ENCODE measurements at places on chromosomes 5 and 9. TPM values are rescaled to one million over a fixed set of nuclear protein-coding genes. Genes with fewer than 3 reads are reported as not detected.

- DNase-seq: peak; percentile 74
Measured at GRCh38 chr5:112419164-112419985, at the start of gene EPB41L4A. EPB41L4A (minus strand) TSS chr5:112419277; CDS start chr5:112419039, 238 bp downstream.

Gene TAS2R1
- not detected for total RNA-seq

Gene ZNF658
- total RNA-seq: 4.5 TPM

GRCh38 chr5:107950776-107951175 is 280.0 kb upstream of the EFNA5 start:
- DNase-seq: no peak

GRCh38 chr5:151885138-151885908 is 39.3 kb downstream of the GLRA1 start:
- DNase-seq: no peak

DNA sequence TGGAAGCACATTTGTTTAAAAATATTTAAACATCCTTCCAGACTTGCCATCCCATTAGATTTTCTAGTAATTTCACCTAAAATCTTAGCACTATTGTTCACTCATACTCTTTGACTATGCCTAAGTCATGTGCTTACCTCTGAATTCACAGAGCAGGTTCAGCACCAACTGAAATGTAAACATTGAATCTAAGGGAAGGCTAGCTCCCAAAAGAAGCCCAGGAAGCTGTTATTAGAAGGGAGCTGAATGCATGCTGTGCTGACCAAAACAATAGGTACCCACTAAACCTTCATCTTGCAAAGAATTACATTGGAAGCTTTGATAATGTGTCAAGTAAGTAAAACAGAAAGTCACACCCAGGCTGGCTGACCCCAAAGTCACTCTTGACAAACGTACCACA is 571.3 kb downstream of the GABRG2 start:
- no peak for DNase-seq

DNA sequence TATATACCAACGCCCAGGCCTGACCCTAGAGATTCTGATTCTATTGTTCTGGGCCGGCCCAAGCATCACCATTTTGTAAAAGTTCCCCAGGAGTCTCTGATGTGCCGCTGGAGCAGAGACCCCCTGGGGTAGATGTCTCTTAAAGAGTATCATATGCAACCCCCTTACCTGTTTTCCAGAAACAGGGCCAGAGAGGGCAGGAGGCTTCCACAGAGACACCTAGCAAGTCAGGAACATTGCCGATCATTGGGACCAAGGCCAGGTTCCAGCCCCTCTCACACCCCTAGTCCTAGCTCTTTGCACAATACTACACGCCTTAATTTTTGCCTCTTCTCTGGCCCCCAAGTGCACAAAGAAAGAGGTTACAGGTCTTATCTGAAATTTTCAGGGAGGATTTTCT is 63.8 kb downstream of the TMOD1 start:
- DNase-seq: no peak

GRCh38 chr9:124860582-124861341 is 995 bp downstream of the RPL35 start:
- no peak for DNase-seq

Gene IL9
- total RNA-seq: not detected

DNA sequence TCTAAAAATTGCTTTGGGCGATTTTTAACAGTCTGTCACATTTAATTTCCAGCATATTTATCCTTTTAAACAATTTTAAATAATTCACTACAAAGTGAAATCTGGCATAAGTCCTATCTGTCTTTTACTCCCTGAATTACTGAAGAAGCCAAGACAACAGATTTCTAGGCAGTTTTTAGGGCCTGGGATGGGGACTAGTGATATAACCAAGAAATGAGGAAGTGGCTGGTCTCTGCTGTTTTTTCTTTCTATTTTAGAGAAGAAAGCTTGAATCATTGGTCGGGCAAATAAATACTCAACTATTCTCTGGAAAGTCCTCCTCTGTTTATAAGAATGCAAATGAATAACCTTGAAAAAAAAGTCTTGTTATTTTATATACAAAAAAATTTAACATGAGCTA is 79.7 kb upstream of the SSBP2 start:
- DNase-seq: no peak

DNA sequence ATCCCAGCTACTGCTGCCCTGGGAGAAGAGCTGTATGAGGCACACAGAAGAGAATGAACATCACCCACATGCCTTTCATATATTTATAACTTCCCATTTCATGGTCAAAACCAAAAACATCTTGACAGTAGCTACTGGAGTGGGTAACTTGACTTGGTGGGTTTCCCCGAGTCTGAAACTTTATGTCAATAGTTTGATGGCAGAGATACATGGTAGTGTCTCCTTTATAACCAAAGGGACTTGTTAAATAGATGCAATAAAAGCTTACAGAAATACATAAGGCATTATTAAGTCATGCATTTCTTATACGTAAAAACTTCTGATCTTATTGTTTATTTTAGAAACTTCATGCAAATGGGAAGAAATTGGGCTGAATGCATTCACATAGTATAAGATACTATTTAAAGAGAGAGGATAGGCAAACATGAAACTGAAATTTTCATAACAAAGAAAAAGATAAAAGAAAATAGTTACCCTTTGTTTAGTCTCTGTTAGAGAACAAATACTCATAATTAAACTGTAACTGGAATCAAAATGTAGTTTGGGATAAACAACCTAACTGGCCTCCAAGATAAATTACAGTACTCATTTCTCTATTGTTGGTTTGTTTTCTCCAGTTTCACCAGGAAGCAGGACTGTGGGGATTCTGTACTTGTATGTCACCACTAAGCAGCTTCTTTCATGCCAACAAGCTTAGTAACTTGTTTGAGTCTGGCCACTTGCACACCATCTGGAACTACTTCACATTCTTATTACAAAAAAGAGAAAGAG is 459.3 kb upstream of the MEF2C start:
- DNase-seq: no peak

Gene NXNL2
- 14.5 TPM for total RNA-seq

Gene SCGB3A1
- 66.5 TPM for total RNA-seq

DNA sequence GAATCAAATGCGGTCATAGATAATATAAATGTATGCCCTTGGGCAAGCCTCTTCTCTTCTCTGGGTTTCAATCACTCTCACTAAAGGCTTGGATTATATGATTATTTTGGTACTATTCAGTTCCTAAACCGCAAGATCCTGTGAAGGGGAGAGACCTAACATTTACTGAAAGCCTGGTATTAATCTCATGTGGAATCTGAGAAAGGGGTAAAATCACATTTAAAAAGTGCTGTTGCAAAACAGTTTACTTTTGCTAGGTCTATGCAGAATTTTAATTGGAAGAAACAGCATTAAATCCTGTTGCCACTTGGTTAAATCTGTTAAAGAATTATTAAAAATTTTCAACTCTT is 50.7 kb downstream of the SLC44A1 start:
- DNase-seq: no peak

GRCh38 chr9:121550041-121550440 is 50.4 kb upstream of the GGTA1 start:
- no peak for DNase-seq

DNA sequence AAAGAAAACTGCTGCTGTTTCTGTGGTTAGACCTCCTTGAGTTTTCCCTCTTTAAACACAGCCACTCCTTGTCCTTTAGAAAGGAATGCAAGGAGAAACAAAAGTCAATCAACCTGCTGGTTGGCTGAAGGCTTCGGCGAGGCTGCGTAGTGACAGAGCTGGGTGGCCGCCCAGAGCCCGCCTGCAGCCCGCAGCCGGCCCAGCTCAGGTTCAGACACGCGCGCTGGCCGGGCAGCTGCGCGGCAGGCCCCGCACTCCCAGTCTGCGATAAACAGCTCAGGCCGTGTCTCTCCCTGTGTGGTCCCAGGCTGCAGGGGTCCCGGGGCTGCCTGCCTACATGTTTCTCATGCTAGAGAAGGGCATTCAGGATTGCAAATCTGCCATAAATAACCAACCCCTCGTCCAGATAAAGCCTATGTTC is 115.4 kb downstream of the HSD17B3 start:
- DNase-seq: no peak

DNA sequence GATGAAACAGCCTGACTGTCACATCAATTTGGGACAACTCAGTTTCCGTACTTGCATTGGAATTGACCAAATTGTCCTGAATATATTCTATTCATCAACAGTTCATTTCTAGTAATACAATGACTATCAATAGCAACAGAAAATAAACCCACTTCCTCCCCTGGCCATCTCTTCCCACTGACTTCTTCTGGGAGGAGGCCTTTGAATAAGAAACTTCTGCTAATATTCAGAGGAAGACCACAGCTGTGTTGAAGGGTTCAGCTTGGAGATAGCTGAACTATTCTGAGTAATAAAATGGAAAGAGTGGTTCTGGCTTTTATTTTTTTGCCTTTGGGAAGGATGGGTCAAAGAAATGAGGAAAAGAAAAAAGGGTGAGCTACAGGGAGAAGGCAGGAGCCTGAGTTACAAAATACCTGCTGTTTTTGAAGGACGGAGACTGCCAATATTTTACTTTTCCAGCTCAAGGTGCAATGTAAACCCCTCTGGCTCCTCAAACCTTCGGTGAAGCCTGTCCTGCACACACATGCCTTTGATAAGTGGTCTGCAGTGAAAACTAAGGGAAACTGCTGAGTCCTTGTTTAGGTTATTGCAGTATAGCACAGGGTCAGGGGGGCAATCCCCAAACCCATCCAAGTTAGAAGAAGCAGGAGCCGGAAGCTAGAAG is 29.9 kb downstream of the FYB1 start:
- DNase-seq: no peak

Gene MARVELD2
- total RNA-seq: 0.32 TPM

Gene C9orf152
- not detected for total RNA-seq

DNA sequence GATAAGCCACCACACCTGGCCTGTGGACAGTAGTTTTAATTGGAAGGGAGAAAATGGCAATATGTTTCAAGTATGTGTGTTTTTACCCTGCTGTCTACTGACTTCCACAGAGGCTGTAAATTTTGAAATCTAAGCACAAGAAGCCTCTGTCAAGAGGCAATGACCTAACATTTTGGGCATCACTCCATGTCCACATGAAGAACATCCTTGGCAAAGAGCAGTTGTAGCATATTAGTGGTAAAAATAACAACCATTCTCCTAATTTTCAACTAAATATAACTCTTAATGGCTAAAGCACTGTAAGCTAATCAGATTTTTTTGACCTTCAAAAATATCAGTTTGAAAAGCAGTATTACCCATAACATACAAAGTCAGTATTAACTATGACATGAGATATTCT is 100.3 kb upstream of the APC start:
- DNase-seq: no peak

GRCh38 chr5:176489077-176489476 is 40.9 kb downstream of the FAF2 start:
- no peak for DNase-seq

Gene DNM1
- total RNA-seq: 12.5 TPM

DNA sequence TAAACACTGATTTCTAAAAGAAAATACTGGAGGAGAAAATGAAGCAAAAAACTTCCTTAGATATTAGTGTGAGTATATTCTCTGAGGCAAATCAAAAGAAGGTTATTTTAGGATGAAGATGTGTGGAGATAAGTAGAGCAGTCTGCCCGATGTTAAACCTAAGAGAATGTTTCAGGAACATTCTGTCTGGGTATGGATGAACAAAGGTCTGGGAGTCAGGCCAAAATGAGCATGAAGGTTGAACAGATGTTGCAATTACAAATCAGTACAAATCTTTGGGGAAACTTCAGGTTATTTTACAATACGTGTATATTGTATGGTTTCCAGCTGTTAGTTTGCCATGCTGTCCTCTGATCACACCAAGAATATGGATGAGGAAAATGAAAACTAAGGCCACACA is 14.4 kb upstream of the CEP78 start:
- DNase-seq: no peak

- no peak for DNase-seq
Measured at GRCh38 chr9:113488490-113488889, 25.0 kb downstream of the RGS3 start.

Gene SPINK1
- total RNA-seq: not detected

Gene GABBR2
- not detected for total RNA-seq

Gene LCN9
- not detected for total RNA-seq

- DNase-seq: no peak
Measured at GRCh38 chr9:8252445-8252844, 452.9 kb upstream of the DMAC1 start.

DNA sequence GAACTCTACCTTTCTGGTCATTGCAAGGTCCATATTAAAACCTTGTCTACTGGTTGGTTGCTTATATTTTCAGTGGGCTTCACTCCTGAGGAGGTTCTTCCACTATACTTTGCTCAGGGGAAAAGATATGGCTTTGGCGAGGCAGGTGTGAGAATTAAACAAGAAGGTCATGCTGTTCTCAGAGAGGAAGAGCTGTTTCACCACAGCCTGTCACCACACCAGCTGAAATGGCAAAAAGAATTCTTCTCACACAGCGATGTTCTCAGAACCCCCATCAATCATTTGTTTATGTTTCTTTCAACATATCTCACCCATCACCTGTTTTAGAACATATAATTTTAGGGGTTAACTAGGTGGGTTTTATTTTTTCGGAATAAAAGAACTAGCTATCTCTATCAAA is 38.6 kb downstream of the CAPSL start:
- DNase-seq: no peak

DNA sequence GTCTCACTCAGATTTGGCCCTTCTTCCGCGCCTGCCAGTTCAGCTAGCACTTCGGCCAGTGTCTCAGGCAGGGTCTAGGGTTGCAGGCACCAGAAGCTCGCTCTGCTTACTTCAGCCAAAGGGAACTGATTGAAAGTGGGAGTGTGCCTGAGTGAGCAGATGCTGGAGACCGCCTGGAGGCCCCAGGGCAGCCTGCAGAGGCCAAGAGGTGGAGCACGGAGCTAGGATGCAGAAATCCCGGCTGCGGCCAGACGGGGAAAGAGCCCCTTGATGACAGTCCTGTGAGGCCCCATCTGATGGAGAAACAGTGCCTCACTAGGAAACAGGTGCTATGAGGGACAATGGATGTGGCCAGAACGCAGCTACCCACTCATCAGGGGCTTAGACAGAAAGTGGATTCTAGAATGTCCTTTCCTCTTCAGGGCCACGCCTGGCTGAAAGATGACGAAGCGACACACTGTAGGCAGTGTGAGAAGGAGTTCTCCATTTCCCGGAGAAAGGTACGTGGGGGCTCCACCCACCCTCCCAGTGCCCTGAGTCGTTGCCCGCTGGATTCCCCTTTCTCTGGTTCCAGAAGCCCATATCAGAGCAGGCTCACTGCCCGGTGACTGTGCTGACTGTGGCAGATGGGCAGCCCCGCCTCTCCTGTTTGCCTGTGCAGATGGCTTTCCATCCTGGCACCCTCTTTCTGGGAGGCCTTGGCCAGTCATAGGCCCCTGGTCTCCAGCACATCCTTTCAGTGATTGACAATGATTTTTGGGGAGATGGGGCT is 16.1 kb downstream of the HNRNPH1 start:
- no peak for DNase-seq

GRCh38 chr9:69554945-69555344 is 117.2 kb downstream of the APBA1 start:
- no peak for DNase-seq
